ENCODE measurements at places on chromosomes 11 and 22.

DNA sequence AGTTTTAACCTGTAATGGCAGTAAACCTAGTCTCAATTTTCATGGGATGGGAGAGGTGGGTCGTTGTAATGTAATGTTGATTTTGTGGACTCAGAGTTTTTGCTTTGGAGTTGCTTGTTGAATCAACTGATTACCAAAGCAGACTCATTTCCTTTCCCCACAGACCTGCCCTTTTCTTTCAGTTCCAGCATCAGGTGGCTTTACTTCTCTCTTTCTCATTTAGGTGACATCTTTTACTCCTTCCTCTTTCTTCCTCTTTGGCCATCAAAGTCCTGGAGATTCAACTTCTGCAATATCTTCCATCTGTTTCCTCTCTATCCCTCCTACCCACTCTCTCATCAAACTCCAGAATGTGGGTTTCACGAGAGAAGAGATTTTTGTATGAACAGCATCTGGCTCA, 313.9 kb downstream of the TMEM135 start:
- DNase-seq, result peak; percentile 5

GRCh38 chr11:126862664-126863243, 137.8 kb downstream of the KIRREL3 start:
- DNase-seq, result no peak

- DNase-seq, result peak; percentile 75
Observed at GRCh38 chr11:12087075-12088004, 23.1 kb upstream of the MICAL2 start.

DNA sequence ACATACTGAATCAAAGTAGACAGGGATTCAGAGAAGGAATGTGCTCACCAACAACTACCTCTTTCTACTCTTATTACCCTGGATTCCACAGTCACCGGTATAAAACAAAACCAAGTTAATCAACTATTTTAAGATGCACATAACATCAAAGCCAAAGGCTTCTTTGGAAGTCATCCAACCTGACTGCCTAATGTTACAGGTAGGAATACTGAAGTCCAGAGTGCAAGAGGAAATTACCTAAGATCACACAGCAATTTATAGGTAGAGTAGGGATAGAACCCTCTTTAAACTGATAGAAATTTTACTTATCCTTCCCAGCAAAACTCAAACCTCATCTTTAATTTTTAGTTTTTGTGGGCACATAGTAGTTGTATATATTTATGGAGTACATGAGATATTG, 76.3 kb downstream of the PAK1 start:
- no peak for DNase-seq

DNA sequence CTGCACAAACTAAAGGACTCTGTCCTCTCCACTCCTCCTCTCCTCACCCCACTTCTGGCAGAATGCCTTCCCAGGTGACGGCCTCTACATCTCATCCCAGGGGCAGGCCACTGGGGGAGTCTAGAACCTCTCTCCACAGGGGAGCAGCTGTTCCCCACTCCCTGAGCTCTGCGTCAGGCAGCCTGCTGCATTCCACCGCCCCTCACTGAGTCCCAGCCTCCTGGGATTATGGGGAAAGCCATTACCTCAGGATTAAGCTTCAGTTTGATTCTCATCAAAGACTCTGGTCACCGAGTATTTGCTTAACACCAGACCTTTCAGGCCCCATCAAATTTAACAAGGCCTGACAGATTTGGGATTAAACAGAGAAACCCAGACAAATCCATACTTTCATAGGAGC, 405.9 kb downstream of the NXPE2 start:
- no peak for DNase-seq

DNA sequence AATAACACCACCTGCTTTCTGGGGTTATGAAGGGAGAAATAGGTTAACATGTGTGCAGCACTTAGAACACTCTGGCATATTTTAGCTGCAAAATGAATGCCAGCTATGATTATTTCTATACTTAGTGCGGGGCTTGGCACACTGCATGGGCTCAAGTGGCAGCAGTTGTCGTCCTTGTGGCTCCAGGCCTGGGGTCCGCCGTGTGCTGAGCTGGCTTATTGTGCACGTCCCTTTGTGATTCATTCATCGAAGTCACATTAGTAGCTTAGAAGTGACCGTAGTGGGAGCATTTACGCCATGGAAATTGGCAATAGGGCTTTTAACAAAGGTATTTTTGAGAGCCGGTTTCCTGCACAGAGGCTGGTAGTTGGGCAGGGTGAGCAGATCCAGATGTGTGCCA, 4.2 kb downstream of the RASD2 start:
- DNase-seq, result no peak

DNA sequence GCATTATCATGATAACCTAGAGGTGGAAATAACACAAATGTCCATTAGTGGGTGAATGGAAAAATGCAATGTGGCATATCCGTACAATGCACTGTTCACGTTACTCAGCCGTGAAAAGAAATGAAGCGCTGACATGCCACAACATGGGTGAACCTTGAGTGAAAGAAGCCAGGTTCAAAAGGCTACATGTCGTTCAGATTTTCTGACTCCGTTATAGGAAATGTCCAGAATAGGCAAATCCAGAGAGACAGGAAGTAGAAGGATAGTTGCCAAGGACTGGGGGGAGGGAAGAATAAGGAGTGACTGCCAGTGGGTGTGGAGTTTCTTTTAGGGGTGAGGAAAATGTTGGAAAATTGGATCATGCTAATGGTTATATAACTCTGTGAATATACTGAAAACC, 133.8 kb downstream of the ATXN10 start:
- DNase-seq, result no peak

DNA sequence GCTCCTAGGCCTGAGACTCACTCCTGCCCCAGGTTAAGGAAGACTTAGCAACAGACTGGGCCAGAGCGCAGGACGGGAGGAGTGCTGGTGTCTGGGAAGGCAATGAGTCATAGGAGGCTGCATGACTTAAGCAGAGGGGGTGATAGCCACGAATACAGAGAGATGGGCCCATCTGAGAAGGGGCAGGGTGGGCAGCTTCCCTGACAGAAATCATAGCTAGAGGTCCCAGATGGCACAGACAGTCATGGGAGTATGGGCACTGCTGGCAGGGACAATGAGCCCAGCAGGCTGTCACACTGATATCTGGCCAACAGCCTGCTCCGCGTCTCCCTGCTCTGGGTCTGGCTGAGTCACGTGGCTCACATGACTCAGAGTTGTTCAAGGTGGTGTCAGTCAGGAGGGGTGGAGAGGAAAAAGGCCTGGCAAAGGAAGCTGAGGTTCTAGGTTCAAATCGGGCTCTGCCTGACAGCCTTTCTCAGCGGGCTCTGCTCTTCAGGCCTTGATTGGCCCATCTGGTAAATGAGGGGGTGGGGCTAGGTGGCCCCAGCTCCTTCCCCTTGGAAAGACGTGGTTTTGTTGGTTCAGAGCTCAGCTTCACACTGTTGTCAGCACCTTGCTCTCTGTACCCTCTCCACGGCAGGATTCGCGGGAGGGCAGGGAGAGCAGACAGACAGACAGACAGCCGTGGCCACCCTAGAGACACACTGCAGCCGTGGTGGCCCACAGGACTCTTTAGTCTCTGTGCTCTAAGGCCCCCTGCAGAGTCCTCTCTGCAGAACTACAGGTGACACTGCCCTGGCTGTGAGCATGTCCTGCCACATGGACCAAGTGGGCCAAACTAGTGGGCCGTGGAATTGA, 47.8 kb downstream of the DBX1 start:
- peak; percentile 30 for DNase-seq

- no peak for DNase-seq
Observed at GRCh38 chr11:71223671-71224660, 28.4 kb downstream of the SHANK2 start.

GRCh38 chr11:129251067-129251466, 58.9 kb upstream of the ARHGAP32 start:
- DNase-seq, result no peak

- no peak for DNase-seq
Observed at GRCh38 chr11:122815900-122816299, 22.4 kb upstream of the CRTAM start.

DNA sequence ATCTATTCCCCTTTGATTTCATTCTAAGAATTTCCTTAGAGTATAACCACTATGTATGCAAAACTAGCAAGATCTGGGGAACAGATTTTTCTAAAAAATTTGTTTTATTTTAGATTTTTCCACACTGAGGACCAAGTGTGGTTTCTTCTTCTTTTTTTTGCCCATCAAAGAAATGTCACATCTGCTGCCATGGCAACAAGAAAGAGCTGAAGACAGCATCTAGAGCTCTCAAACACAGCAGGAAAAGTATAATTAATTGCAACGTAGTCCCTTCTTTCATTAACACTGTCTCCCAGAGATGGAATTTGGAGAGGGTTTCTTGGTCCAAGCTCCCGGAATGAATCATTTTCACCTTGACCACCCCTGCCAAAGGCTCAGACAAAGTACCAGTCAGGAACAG, 256.7 kb upstream of the CCDC90B start:
- no peak for DNase-seq

DNA sequence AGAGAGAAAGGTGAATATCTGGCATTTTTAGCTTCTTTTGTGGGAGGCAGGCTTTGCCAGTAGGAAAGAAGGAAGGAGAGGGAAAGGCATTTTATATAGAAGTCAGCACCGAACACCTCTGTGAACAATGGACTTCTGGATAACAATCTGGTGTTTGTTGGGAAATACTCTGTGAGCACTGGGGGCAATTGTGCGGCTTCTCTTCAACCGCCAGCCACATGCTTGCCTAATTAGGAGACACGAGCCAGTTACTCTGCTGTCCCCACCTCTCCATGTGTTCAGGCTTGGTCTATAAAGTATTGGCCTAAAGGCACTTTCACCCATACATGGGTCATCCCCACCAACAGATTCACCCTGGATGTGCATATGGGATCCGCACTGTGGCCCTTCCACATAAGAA, 523.6 kb downstream of the NTM start:
- no peak for DNase-seq

DNA sequence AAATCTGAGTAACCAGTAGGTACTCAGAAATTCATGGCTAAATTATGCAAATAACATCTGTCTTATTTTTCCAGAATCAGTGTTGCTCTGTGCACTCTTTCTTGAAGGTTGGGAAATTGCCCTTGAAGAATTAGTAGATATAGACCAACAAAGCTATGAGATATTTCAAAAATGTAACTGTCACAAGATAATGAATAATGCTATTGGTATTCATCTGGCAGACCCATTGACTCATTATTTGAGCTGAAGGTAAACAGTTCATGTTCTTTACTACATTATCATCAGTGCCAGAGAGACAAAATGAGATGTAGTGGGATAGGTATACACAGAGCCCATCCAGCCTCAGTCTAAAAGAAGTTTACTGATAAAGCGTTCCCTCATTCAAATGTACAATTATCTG, 274.7 kb downstream of the CASP12 start:
- DNase-seq, result no peak

DNA sequence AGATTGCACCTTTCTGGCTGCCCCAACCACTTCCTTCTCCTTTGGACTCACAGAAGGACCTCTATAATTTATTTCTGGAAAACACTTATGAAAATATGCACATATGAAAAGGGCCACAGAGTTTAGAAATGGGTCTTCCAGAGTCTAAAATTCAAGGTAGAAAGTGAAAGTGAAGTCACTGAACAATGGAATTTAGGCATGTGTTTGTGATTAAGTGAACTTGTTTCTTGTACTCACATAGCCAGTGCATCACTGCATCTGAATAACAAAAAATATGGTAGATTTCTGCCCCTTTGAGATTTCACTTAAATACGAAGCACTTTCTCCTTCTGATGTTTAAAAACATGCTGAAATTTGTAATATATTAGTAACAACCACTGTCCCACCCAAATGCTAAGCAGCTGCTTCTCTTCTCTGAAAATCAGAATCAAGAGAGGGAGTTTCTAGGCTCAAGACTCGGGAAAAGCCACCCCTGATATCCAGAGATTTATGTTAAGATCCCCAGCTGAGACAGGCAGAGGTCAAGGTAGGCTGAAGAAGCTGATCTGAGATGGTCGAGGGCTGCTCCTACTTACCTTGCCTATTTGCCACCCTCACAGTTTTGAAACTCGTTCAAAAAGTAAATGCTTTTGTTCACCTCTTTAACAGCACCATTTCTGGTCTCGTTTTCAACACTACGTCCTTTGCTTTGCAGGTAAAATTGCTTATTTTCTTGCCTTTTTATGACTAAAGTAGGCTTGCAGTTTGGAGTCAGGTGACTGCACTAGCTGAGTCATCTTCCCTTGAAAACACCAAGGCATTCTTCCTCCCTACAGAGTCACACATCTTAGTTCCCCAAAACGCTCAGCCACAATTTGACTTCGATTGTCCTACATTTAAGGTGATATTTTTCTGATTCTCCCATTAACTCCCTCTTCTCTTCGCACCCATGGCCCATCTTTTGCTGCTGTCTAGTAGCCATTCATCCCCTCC, at the start of gene XKR3:
XKR3 (minus strand) TSS at position 696 of the 972 bp plus-strand sequence. CDS start 17,338 bp downstream, outside the sequence.
- DNase-seq, result peak; percentile 44

GRCh38 chr22:47120399-47120798, 357.9 kb downstream of the TBC1D22A start:
- no peak for DNase-seq

GRCh38 chr22:48926643-48927042, 901.0 kb downstream of the BRD1 start:
- no peak for DNase-seq

DNA sequence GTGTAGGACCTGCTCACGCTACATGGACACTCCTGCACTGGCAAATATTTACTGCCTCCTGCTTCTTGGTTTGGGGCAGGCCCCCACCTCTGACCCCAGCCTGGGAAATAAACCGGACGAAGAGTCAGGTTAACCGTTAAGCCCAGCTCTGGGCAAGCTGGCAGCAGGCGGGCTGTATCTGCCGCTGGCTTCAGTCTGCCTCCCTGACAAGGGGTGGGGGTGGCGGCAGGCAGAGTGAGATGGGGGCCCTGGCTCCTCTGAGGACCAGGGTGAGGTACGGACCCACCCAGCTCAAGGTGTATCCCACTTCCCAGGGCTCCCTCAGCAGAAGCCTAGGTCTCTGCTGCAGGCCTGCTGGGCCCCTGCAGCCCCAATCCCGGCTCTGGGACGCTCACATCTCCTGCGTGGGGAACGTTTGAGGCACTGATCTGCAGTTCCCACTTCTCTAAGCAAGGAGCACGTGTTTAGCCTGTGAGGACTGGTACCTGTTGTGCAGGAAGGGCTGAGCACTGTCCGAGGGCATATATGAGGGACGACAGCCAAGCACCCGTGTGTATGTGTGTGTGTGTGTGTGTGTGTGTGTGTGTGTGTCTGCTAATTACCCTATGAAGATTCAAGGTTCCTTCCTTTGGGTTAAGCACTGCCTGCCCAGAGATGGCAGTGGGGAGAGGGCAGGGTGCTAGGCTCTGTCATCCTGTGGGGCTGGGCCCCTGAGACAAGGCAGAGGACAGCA, 1.1 kb upstream of the LRRC75B start:
- no peak for DNase-seq

GRCh38 chr11:120186456-120186773, 24.4 kb upstream of the OAF start:
- DNase-seq, result no peak

DNA sequence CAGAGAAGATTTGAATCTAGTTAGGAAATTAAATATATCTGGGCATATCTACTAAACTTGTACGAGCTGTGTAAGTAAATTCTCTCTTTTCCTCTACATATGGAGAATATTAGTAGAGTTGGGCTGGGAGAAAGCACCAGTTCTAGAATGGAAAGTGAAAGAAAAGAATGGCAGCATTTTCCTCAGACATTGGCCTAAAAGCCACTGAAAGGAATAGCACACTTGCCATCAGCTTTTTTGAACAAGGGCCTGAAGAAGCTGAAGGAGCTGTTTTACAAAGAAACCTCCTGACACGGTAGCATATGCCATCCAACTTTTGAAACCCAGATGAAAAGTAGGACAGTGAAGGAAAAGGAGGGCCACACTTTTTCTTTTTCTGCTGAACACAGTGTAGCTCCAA, 1563.7 kb upstream of the TENM4 start:
- no peak for DNase-seq

- DNase-seq, result no peak
Observed at GRCh38 chr11:85806876-85807275, 4.1 kb downstream of the SYTL2 start.

- DNase-seq, result no peak
Observed at GRCh38 chr22:35766654-35767580, 49.2 kb downstream of the APOL5 start.
